ENCODE measurements at places on chromosomes 3 and 15.
A peak's percentile ranks its signal among the peaks of the same experiment; 100 is the strongest.

- no peak for DNase-seq
Observed at GRCh38 chr15:70710714-70711113, 52.6 kb downstream of the UACA start.

- peak; percentile 53 for DNase-seq
Observed at GRCh38 chr3:8324747-8325146, 176.9 kb upstream of the LMCD1 start.

- DNase-seq, result no peak
Observed at GRCh38 chr3:45109771-45110508, 36.2 kb downstream of the CDCP1 start.

GRCh38 chr3:158925021-158925420, 123.2 kb downstream of the MFSD1 start:
- DNase-seq, result no peak

- DNase-seq, result no peak
Observed at GRCh38 chr3:49812916-49813496, 747 bp downstream of the UBA7 start.

- peak; percentile 84 for DNase-seq
Observed at GRCh38 chr15:90400759-90401314, 12.8 kb downstream of the IQGAP1 start.

DNA sequence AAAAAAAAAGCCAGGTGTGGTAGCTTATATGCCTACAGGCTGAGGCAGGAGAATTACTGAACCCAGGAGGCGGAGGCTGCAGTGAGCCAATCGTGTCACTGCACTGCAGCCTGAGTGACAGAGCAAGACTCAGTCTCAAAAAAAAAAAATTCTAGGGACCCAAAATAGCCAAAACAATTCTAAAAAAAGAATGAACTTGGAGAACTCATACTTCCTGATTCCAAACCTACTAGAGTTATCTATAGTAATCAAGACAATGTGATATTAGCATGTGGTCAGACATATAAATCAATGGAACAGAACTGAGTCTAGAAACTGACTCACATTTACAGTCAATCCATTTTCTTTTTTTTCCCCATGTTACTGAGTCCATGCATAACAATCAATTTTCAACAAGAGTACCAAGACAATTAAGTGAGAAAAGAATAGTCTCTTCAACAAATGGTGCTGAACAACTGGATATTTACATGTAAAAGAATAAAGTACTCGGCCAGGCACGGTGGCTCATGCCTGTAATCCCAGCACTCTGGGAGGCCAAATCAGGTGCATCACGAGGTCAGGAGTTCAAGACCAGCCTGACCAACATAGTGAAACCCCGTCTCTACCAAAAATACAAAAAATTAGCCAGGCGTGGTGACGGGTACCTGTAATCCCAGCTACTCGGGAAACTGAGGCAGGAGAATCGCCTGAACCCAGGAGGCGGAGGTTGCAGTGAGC, 11.9 kb downstream of the PRKAR2A start:
- DNase-seq, result no peak

GRCh38 chr15:81941479-81941878, 104.3 kb downstream of the MEX3B start:
- no peak for DNase-seq

DNA sequence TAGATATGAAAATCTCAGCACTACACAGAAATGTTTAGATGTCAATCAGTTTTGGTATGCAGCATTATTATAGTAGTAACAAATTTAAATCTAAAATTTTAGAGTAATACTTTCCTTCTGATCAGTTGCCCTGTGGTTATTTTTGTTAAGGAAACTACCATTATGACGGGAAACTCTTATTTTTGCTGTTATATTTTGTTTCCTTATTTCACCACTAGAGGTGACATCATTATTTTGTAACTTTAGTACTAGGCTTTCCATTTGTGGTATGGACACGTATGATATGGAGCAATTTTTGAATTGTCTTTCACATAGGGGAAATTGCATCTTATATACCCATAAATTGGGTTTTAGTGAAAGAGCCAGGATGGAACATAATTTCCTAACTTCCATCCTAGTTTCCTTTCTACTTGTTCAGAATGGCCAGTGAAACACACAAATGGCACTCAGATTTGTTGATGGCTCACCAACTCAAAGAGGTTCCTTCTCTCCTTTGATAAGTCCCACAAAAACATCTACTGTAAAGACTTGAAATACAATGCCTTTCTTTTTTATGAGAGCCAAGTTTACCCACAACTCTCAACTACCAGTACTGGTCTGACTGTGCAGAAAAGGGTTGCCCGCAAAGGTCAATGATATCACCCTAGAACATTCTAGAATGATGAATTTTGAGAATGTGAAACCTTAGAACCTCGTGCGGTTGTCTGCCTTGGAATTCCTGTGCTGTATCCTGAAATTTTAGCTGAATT, 19.4 kb upstream of the PPP4R2 start:
- no peak for DNase-seq
